ENCODE measurements at places on chromosomes 4 and X.

DNA sequence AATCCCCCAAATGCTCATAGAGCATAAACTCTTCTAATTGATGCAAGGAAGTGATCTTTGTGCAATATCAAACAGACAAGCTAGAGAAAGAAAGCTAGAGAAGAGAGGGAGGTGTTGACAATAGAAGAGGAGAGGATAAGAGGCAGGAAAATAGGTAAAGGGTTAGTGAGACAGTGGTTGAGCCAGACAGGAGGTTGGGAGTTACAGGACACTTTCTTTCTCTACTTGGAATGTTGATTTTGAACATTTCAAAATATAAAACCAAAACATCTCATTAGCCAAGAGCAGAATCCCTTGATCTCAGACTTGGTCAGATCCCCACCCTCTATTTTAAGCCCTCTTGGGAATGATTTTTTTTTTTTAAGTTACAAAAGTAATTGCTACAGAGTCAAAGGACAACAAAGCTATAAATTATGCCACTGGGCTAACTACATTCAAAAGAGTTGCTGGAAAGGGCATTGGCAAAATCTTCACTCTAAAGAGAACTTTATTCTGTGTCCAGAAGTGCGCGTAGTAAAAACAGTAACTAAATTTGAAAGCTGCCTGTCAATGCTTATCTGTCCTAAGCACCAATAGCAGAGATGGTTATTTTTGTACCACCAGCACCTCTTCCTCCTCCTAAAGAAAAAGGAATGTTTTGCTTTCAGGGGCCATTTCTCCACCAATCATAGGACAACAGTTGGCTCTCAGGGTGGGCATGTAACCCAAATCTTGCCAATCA, 133.8 kb downstream of the PDGFC start:
- DNase-seq = no peak

DNA sequence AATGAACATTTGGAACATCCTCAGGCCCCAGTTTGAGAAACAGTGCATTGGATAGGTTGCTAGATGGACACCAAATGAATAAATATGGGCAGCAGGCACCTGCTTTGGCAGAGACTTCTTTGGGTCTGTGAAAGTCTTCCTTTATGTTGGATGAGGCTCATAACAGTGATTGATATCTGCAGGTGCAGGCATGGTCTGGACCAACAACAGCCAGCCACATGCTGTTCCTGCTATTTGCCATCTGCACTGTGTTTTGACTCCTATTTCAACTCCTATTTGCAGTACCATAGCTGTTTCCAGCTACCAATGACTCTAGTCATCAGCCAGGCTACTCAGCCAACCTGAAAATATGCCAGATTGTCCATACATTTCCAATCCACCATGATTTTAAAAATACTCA, 60.9 kb downstream of the ANAPC4 start:
- DNase-seq = no peak

DNA sequence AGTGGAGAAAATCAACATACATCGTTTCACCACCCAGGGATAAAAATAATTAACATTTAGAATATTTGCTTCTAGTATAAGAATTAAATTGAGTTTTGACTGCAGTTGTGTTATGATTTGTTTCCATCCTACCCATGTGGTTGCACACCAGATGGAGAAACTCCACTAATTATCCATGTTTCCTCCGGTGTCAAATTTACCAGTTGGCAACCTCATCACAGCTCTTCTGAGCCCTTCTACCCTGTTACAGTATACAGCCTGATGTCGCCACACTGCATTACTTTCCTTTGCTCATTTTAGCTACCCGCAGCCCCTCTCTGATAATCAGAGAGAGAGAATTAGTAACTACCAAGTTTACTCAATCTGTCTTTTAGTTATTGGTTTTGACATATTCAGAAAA, 411.2 kb downstream of the DTHD1 start:
- DNase-seq = no peak

DNA sequence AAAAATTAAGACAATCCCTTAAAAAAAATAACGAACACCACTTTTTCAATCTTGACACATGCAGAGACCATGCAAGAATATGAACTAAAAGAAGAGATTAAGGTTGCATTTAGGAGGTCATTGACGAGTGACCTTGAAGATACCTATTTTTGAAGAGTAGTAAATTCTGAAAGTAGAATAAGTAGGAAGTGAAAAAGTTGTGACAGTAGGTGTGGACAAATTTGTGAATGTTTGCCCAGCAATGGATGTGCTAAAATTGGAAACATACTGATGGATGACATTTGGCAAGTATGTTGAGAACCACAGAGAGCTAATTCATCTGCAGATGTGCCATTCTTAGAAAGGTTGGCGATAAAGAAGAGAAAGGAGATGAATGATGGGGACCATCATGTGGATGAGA, 213.7 kb upstream of the VCX3A start:
- no peak for DNase-seq

DNA sequence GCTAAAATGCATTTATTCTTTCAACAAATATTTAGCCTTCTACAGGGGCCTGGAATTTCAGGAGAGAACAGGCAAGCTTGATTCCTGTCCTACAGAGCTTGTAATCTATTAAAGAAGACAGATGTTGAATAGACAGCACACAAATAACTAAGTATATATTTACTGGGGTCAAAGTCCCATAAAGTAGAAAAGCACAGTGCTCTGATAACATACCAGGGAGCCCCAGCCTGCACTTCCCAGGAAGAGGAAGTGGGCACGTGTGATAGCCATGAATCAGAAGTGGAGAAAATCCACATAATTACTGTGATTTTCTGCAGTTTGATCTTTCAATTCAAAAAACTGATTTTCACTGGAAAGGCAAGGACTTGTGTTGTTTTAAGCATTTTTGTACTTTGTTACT, 129.1 kb downstream of the EGF start:
- no peak for DNase-seq

DNA sequence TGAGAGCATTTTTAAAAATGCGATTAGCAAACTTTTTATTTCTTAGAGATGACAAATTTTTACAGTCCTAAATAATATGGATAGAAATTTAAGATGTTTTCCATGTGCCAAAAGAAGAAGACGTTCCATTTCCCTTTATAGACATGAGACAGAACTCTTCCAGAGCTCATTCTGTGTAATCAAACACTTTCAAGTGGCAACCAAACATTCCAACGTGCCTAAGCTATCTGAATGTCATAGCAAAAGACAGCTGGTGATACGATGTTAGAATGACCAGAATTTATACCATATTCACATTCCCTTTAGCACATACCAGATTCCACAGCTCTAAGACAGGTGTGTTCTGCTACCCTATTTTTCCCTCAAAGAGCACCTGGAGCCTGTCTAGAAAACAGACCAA, 133.2 kb downstream of the ENOX2 start:
- DNase-seq = no peak

- no peak for DNase-seq
Measured at GRCh38 chrX:17792826-17793225, 55.5 kb downstream of the SCML1 start.

DNA sequence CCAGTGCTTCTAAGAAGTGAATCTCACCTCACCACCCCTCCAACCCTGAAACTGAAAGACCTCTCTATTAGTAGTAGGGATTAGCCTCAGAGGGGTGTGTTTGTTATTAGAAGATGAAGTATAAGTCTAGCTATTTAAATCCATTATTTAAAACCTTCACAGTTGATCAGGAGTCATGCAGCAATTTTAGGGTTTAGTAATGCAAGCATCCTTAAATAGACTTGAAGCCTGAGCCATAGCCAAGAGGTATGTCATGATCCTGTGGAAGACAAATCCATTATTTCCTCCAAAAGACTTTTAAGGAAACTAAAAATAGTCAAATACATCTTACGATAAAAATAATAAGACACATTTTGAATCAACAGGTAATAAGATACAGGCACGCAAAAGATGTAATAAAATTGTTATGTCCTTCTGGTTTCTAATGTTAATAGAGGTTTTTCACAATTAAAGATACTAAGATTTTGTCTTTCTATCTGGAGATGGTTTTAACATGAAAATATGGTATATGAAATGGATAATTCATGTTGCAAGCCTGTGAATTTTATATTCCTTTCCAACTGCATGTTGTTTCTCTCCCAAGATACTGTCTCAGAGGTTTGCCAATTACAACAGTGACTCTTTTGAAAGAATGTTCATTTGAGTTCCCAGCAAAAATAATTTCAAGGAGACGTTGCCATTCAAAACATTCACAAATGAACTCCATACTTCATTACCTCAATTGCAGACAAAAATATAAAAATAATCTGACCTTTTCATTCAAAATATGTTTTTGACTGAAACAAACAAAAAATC, 68.0 kb downstream of the LUZP4 start:
- no peak for DNase-seq

DNA sequence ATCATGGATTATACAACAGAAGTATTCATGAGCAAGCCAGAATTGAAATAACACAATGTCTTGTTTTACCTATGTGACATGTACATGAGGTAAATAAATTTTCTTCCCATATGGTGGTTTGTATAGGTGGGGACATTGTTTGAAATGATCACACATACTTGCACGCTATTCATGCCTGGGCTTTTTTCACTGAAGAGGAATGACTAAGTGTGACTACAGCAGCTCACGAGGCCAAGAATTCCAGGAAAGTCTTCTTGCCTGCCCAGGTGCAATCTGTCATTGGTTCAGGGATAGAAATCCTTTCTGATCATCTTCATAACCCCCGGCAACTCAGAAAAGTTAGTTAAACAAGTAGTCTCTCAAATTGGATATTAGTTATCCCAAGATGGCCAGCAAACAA, 36.3 kb upstream of the AREG start:
- DNase-seq = no peak

DNA sequence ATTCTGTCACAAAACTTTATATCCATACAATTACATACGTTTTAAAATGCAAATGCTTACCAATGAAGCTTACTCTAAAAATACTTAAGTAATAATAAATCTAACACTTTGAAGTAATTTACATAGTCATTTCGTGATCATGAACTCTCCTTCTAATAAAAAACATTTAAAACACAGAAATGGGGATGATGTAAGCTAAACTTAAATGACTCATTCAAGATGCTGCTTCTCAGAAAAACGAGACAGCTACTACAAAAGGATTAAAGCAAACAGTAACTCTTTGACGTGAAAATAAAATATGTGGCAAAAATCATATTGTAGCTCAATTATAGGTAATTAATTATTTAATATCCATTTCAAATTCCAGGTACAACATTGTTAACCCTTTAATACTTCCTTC, 148.7 kb downstream of the FGF16 start:
- no peak for DNase-seq

DNA sequence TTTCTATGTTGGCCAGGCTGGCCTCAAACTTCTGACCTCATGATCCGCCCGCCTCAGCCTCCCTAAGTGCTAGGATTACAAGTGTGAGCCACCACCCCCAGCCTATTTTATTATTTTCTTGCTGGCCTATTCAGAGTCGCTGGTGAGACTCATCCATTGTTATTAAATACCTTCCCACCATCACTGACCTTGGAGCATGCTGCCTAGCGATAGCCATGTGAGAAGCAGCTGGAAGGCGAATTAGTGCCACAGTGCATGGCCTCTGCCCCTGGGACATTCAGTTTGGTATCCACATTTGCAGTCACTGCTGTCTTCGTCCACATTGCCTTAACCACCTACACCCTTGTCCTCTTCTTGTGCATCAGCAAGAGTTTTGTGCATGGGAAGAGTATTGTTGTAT, 32.4 kb upstream of the NMU start:
- no peak for DNase-seq

DNA sequence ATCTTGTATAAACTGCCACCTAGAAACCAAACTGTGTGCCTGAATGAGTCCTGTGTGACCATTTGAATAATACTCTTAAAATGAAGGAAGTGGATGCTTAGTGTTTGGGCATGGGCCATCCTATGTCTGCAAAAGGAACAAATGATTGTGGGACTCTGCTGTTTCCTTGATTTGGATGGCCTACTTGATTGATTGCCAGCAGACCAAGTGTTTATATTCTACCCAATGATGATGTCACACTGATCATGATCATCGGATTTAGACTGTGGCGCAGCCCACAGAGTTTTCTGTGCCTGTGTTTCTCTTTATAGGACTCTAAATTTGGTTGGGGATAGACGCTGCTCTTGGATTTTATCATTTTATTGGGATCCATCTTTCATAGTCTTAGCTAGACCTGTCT, 4.4 kb downstream of the SEPTIN11 start:
- DNase-seq = no peak

DNA sequence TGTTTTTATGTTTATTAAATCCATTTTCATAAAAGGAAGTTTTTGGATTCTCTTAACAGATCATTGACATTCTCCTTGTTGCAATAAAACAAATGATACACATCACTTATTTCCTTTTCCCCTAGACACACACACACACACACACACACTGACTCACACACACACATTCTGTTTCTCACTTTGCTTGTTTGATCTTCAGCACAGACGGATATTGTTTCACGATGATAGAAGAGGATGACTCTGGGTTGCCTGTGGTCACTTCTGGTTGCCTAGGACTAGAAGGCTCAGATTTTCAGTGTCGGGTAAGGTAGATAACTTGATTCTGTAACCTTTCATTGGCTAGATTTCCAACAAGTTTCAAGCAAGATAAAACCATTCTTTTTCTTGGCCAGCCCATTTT, 356.8 kb downstream of the BMPR1B start:
- DNase-seq = no peak

All from fibroblast of skin of left biceps (primary cell).